ENCODE measurements at places on chromosomes 5 and 9.

- no peak for DNase-seq
These were observed 44.5 kb downstream of the TMEM232 start for GRCh38 chr5:110681953-110682352.

- no peak for DNase-seq
These were observed 53.4 kb downstream of the PFDN1 start for GRCh38 chr5:140249536-140249935.

DNA sequence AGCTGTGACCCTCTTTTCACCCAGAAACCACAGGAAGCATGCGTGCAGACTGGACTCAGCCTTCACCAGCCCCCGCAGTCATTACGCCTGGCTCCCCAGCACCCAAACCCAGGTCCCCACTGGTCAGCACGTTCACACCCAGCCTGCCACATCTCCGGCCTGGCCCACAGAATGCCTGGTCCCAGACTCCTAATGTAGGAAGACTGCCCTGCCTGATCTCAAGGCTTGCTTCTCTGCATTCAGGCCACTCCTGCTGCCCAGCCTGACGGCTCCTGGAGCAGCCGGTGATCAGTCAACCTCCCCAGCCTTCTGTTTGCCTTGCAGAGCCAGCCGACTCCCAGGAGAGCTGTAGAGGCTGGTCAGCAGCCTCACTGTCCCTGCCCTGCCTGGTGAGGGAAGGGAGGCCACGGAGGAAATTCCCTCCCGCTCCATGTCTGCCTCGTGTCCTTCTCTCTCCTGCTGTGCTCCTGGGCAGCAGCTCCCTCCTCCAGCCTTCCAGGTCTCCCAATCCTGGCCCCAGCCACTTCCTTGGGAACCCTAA is 25.4 kb downstream of the ADAMTS2 start:
- DNase-seq: peak; percentile 69

GRCh38 chr5:8879248-8879647 is 666.6 kb downstream of the SEMA5A start:
- DNase-seq: no peak

GRCh38 chr5:124866355-124867136 is 120.1 kb upstream of the ZNF608 start:
- no peak for DNase-seq

GRCh38 chr5:5481206-5481605 is 58.7 kb downstream of the ICE1 start:
- DNase-seq: no peak

GRCh38 chr5:150448952-150449516 is 505 bp downstream of the RPS14 start:
- no peak for DNase-seq

- peak; percentile 14 for DNase-seq
These were observed 163.4 kb upstream of the DMAC1 start for GRCh38 chr9:7963026-7963425.

GRCh38 chr9:112894041-112894440 is 3.4 kb upstream of the SLC46A2 start:
- peak; percentile 54 for DNase-seq

- peak; percentile 5 for DNase-seq
These were observed 131.5 kb downstream of the ATPSCKMT start for GRCh38 chr5:10118150-10118549.

DNA sequence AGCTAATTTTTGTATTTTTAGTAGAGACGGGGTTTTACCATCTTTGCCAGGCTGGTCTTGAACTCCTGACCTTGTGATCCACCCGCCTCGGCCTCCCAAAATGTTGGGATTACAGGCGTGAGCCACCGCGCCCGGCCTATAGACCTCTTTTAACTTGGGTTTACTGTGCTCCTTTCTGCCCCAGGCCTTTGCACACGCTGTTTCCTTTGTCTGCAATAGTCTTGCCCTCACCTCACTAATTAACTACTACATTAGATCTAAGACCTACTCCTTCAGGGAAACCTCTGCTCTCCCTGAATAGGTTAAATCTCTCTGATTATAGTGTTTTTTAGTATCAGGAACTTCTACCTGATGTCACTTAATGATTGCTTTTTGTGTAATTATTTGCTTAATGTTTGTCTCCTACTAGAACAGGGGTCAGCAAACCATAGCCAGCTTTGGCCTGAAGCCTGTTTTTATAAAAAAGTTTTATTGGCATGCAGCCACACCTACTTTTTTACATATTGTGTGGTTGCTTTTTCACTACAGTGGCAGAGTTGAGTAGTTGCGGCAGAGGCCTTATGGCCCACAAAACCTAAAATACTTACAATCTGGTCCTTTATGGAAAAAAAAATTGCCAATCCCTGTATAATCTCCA is 31.2 kb upstream of the TLE1 start:
- DNase-seq: no peak

DNA sequence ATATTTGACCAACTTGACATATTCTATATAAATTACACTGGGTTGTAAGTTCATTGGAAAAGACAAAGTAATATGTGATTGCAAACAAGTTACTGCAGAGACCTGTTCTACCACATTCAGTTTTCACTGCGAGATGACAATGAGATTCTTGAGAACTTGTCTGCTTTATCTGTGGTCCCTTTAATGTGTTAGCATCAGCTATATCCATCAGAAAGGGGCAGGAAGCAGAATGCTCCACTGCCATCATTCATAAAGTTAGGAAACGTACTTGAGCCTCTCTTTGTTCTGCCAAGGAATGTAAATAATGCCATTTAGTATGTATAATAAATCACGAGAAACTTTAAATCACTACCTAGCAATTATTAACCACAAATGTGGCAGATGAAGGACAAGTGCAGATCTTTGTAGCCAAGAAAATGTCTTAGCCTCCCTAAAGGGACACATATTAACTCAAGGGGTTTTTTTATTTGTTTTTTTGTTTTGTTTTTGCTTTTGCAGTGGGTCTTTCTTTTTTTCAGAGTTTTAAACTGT is 59.4 kb downstream of the GIN1 start:
- no peak for DNase-seq

GRCh38 chr9:135711391-135711790 is 9.4 kb downstream of the KCNT1 start:
- no peak for DNase-seq

DNA sequence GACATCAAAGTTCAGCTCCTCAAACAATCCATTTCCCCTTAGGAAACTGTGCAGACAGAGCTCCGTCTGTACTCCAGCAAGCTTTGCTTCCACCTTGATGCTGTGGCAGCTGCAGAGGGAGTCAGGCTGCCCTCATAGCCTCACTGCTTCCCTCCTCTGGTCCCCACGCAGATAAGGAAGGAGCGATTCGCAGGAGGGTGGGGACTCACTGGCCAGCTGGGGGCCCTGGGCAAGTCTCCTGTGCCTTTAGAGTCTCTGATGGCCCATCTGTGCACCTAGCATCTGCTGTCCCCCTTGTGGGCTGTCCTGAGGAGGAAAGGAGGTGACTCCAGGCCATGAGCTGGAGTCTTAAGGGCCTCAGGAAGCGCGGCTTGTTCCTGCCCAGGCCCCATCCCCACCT is 121.5 kb downstream of the ENTREP1 start:
- DNase-seq: no peak

GRCh38 chr5:7015586-7016256 is 302.5 kb downstream of the TENT4A start:
- no peak for DNase-seq

- DNase-seq: no peak
These were observed 20.6 kb downstream of the ELL2 start for GRCh38 chr5:95940758-95941682.

GRCh38 chr5:83400701-83401100 is 70.8 kb upstream of the VCAN start:
- DNase-seq: no peak

DNA sequence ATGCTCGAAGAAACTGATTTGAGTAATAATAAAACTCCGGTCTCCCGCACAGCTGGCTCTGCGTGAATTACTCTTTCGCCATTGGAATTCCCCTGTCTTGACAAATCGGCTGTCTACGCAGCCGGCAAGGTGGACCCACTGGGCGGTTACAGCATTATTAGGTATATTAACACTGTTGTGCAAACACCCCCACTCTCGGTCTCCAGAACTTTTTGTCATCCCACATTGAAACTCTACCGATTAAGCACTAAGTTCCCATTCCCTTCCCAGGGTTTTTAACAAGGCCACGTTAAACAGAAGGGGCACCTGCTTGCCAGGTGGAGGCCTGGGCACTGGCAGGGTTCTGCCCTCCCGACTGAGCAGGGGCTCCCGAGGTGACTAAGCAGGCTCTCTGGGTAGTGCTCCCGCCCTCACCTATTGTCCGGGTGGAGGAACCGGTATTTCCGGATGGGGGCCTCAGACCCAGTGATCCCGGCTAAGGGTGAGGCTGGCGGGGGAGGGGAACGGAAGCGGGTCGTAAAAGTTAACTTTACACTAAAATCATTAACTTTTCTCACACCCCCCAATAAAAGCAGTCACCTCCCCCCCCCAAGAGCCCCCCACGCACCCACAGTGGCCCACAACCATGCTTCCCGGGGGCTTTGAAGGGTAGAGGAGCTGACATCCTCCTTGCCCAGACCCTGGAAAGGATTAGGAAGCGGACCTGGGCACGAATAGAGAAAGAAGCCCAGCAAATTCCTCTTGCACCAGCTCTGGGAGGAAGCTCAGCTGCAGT is 53.5 kb upstream of the TJP2 start:
- DNase-seq: no peak

DNA sequence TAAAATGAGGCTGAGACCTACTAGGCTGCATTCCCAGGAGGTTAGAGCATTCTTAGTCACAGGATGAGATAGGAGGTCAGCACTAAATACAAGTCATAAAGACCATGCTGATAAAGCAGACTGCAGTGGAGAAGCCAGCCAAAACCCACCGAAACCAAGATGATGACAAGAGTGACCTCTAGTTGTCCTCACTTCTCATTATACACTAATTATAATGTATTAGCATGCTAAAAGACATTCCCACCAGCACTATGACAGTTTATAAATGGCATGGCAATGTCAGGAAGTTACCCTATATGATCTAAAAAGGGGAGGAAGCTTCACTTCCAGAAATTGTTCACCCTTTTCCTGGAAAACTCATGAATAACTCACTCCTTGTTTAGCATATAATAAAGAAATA is 88.6 kb downstream of the PLPPR1 start:
- DNase-seq: no peak

GRCh38 chr9:126678989-126679388 is 65.3 kb downstream of the LMX1B start:
- no peak for DNase-seq

- DNase-seq: no peak
These were observed 137.9 kb downstream of the BNC2 start for GRCh38 chr9:16732546-16732945.

DNA sequence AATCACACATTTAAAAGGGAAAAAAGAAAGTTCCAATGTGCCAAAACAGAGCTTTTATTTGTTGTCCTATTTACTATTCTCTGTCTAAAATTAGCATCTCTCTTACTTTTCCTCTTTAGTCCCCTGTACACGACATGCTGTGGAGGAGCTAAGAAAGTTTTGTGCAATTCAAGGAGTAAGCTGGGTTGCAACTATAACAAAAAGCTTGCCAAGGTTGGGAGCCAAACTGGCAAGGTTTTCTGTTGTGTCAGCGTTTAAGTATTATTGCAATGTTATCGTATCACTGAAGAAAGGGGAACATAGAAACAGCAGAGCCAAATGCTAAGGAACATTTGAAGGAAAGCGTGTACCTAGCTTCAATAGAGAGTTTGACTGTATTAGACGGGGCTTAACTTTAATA is 680.8 kb downstream of the CETN3 start:
- peak; percentile 58 for DNase-seq

- no peak for DNase-seq
These were observed 1909.4 kb upstream of the WWC1 start for GRCh38 chr5:166382031-166382430.

- DNase-seq: peak; percentile 45
These were observed 16.9 kb downstream of the IL5 start for GRCh38 chr5:132526290-132526973.

DNA sequence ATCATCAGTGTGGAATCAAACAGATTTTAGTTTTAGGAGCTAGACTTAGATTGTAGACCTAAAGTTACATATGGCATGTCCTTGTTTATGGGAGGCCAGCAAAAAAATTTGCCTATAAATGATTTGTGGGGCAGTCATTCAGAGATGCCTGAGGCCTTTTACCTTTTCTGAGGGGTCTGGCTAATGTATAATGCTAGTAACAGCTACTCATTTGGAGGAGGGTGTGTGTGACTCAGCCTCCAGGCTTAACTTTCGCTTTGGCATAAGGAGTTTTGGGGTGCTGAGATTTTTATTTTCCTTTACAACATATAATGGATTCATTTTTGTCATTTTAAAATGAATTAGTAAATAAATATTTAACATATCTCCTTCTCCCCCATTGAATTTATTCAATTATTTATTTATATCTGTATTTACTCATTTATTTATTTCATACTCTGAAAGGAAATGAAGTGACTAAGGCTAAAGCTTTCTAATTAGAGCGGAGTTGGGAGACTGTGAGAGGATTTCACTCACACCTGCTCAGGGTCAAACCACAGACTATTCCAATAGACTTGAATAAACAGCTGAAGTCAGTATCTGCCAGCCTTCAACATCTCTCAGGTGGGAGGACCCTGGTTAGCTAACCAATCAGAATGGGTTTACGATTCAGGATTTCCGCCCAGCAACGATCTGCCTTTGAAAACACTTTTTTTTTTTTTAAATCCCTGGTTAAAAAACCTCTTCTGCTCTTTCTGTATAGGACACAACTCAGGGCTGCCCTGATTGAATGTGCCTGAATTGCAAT is 487.5 kb upstream of the SGCD start:
- DNase-seq: no peak

GRCh38 chr5:32406650-32407049 is 37.9 kb downstream of the ZFR start:
- DNase-seq: no peak

- no peak for DNase-seq
These were observed 48.4 kb downstream of the GALNT10 start for GRCh38 chr5:154238776-154239481.

GRCh38 chr9:15262581-15262980 is 44.4 kb downstream of the TTC39B start:
- no peak for DNase-seq

DNA sequence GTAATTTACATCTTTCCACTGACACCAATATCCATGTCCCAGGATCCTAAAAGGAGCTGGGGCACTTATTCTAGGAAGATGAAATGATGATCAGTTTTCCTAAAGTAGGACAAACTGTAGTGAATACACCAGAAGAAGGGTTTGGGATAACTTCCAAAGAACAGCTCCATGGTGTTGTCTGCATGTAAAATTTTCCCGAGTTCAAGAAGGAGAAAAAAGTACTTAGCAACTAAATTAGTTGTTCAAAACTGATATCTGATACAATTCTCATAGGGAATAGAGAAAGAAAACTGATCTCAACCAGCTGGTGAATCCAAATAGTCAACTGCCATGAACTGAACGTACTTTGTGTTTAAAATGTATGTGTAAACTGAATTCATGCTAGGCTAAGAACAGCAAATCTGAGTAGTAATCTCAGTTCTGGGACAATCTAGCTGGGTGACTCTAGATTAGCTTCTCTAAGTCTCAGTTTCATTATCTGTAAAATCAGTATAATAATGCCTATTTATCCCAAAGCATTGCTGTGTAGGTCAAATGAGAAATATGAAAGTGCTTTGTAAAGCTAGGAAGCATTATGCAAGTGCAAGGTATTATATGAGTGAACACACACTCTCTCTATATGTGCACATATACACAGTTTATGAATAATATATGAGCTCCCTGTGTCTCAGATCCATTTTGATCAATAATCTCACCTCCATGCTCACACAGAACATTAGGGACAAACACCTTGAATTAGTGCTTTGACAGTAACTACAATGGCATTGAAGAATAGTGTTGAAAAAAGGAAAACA is 357.7 kb downstream of the SLIT3 start:
- no peak for DNase-seq
